ENCODE measurements at places on chromosomes 7 and 10.
A peak's percentile ranks its signal among the peaks of the same experiment; 100 is the strongest.

DNA sequence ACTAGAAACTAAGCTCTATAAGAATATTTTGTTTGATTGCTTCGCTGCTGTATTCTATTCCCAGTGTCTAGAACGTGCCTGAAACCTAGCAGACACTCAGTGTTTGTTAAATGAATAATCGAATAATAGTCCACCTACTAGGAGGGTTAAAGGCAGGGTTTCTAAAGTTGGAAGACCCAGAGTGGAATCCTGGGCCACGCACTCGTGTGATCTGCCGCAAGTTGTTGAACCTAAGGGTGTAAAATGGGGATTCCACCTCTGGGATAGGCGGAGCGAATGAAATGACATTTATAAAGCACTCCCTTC lies 702 bp upstream of the AGFG2 start:
- no peak for DNase-seq

DNA sequence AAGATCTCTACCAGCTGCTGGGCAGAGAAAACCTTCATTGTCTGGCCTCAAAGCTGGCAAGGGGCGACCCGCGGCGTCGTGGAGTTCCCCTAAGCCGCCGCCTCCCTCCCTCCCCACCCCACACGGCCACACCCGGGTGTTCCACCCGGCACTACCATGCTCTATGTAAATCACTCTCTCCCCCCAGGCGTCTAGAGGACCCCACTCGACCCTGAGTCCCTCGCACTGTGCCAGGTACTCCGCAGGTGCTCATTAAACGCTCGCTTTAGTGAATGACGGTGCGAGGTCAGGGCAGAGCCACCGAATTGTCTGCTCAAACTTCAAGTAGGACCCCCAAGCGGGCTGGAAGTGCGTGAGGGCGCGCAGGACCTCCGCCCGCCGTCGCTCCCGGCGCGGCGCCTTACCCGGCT lies 628 bp downstream of the PARP12 start:
- no peak for DNase-seq

- no peak for DNase-seq
Observed at GRCh38 chr7:48148311-48148710, 22.9 kb upstream of the ABCA13 start.

DNA sequence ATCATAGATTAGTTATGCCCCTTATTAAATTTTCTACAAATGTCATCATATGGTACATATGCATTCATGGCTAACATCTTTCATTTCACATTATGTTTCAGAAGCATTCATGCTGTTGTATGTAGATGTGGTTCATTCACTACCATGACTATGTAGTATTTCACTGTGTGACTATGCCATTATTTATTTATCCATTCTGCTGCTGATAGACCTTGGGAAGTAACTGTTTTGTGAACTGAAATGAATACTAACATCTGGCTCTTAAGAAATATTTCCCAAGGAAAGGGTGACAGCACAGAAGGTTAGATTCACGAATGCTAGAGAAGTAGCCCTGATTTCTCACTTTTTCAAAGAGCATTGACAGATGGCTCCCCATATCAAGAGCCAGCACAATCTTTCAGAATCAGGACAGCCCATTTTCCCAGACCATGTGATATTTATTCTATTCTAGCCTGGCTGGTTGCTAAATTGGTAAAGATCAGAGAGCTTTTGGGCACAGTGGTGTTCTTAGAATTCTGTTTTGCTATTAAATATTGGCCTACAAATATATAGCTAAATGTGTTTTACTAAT lies 157.4 kb downstream of the DYNC1I1 start:
- DNase-seq = no peak

DNA sequence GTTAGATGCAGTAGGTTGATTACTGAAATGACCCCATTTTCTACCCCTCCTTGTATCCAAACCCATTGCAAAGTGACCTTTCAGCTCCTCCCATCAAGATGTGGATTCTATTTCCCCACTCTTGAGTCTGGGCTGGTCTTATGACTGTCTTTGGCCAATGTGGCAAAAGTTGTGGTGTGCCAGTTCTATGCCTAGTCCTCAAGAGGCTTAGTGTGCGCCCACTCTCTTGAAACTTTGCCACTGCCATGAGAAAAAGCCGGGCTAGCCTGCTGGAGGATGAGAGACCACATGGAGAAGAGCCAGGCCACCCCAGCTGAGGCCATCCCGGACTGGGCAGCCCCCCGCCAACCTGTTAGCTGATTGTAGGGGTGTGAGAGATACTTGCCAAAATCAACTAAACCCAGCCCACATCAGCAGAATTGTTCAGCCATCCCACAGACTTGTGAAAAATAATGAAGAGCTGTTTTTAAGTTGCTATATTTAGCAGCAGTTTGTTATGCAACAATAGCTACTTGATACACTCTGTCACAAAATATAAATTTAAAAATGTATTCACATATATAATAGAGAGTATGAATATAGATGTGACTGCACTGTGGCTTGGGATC lies 131.0 kb upstream of the PALS2 start:
- DNase-seq = no peak

DNA sequence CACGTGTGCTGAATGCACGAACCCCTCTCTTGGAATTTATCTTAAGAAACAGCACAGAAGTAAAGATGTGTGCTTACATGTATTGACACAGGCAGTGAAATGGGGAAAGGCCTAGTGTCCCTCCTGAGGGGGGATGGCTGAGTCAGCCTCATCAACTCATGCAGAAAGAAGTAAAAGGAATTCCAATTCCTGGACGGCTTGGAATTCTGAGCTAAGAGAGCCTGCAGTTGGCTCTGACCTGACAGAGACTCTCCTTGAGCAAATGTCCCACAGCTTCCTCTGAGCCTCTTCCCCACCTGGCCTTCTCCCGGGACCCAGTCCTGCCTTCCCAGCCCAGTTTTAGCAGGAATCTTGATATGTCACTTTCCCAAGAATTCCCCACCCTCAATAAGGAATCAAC lies 542.4 kb upstream of the ADARB2 start:
- no peak for DNase-seq

GRCh38 chr10:43985941-43986340 lies 337.3 kb upstream of the ZNF32 start:
- no peak for DNase-seq

- DNase-seq = no peak
Observed at GRCh38 chr10:72954596-72955554, at the start of gene PLA2G12B. Gene PLA2G12B, minus strand, starts transcription at chr10:72954806. Its CDS starts 121 bp downstream, at chr10:72954685.

GRCh38 chr7:97842006-97842405 lies 30.2 kb downstream of the ASNS start:
- DNase-seq = no peak

GRCh38 chr7:44408596-44408995 lies 81.9 kb downstream of the NUDCD3 start:
- DNase-seq = no peak

DNA sequence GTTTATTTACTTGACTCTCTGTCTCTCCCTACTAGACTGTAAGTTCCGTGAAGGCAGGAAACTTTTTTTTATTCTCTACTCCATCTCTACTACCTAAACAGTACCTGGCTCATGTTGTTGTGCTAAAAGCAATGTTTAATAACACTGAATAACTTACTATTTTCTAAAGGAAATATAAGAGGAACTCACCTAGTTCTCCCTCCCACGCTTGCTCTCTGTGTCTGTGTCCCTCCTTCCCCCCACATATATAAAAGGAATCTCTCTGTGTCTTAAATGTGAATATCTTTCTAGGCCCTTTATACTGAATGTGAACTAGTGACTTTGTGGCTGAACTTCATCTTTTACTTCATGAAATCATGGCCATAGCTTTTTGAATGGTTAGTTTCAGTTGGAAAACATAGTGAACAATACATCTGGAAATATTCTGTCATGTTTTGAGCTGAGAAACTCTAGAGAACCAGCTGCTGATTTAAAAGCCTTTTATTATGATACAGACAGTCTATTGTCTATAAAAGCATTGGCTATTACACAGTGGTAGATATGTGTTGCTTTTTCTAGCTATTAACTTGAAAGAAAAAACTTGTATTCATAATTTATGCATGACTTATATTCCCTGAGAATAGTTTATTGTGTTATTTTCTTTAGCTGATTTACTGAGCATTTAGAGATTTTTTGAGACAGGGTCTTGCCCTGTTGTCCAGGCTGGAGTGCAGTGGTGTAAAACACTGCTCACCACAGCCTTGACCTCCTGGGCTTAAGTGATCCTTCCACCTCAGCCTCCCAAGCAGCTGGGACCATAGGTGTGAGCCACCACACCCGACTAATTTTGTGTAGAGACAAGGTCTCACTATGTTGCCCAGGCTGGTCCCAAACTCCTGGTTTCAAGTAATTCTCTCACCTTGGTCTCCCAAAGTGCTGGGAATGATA lies 42.5 kb downstream of the VCL start:
- no peak for DNase-seq

DNA sequence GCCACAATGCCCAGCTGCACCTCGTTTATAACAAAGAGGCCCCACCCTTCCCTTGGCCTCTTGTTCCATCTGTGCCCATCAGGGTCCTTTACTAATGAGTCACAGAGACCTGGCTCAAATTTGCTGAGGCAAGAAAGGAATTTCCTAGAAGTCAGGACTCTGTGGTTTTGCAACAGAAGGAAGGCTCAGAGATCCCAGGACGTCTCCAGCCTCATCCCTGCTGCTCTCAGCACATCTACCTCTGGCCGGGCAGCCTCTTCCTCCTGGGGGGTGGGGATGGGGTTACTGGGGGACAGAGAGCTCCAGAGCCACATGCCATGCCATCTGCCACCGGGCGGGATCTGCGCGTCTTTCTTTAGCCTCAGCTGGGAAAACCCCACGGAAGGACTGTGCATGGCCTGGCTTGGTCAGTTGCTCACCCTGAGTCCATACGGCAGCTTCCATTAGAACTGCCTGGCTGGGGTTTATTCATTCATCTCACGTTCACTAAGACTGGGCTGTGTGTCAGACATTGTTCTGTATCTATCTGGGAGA lies 41.9 kb upstream of the PSMG3 start:
- DNase-seq = peak; percentile 69

GRCh38 chr10:73588656-73589055 lies 2.5 kb downstream of the USP54 start:
- no peak for DNase-seq

DNA sequence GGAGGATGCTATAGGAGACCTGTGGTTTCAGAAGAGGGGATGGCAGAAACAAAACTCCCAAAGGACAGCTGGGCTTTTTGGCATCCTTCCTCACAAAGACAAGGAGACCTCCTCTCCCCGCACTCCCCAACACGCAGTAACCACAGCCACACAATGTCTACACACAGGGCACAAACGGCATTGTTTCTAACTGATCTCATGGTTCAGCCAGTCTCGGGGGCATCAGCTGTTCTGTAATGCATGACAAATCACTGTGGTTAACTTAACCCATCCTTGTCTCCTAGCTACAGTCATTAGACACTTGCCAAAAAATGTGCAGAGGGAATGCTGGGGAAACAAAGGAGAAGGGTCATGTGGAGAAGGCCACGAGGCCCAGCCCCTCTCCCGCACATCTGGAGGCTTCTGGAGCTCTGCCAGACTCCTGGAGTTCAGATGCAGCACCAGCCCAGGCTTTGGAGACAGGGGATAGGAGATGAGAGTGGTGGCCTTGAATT lies 7.6 kb upstream of the ADAMTS14 start:
- peak; percentile 99 for DNase-seq

GRCh38 chr10:62860946-62861345 lies 44.8 kb upstream of the EGR2 start:
- no peak for DNase-seq

DNA sequence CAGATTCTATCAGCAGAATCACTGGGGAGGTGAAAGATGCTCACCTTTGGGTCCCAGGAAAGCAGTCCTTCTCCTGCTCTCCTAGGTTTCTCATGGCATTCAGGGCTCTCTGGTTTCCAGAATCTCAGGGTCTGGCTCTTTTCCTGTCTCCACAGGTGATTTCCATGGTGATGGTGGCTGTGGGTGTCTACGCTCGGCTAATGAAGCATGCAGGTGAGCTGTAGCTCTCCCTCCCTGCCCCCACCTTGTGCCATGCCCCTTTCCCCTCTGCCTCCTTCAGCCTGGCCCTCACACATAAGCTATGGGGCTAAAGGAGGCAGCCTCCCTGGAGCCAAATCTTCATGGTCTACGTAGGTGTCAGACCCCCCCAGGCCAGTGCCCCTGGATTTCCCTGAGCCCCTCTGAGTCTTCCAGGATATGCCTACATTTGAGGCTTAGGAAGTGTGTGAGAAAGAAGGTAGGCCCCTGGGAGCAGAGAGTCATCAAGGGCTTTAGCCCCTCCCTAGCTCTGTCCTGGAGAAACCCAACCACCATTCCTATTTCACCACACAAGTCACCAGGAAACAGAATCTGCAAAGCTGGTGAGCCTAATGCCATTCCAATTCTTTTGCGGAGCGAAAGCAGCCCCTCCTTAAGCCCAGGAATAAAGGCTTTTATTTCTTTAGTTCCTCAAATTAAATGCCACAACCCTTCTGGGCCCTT lies 17.2 kb downstream of the TSPAN33 start:
- no peak for DNase-seq

DNA sequence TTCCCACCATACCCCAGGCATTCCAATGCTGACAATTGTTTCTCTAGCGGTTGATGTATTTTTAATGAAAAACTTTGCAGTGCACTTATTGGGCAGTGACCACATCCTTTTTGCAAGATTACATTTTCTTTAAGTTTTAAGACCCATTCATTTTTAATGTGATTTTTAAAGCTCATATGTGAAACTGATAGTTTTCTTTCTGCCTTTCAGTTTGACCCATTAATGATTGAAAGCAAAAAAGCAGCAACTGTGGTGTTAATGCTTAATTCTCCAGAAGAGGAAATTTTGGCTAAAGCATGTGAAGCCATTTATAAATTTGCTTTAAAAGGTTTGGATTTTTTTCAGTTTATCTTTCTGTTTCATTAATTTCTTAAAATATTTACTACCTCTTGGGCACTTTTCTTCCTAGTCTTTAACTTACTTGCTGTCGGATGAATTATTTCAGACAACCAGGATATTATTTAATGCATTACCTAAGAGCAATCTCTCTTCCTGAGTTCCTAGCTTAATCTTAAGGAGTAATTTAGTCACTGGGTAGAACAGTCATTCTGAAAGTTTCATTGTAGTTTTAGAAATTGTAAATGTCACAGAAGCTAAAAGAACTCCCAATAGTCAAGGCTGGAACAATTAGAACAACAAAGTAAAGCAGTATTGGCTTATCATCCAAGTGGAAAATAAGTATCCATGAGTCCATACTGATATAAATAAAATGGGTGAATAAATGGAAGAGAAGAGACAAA lies 18.3 kb downstream of the ARMC3 start:
- DNase-seq = no peak
